Activated T-cell treated with anti-CD3 and anti-CD28 coated beads, Interleukin-2, amount 50 U/mL, for 72 hours (primary cell): ENCODE measurements at places on chromosomes 16 and 17. TPM values are rescaled to one million over a fixed set of nuclear protein-coding genes. Genes with fewer than 3 reads are reported as not detected.

- H3K4me1 ChIP-seq = peaks cover 19% of the 10 kb centered on the region
- H3K4me3 ChIP-seq = no peak overlapping the region
- no peak for DNase-seq
- H3K27me3 ChIP-seq = no peaks in the 10 kb centered on the region
Observed at GRCh38 chr17:75488693-75489510, 26.4 kb downstream of the CASKIN2 start.

CPNE7 gene
- total RNA-seq = 10.9 TPM

DNA sequence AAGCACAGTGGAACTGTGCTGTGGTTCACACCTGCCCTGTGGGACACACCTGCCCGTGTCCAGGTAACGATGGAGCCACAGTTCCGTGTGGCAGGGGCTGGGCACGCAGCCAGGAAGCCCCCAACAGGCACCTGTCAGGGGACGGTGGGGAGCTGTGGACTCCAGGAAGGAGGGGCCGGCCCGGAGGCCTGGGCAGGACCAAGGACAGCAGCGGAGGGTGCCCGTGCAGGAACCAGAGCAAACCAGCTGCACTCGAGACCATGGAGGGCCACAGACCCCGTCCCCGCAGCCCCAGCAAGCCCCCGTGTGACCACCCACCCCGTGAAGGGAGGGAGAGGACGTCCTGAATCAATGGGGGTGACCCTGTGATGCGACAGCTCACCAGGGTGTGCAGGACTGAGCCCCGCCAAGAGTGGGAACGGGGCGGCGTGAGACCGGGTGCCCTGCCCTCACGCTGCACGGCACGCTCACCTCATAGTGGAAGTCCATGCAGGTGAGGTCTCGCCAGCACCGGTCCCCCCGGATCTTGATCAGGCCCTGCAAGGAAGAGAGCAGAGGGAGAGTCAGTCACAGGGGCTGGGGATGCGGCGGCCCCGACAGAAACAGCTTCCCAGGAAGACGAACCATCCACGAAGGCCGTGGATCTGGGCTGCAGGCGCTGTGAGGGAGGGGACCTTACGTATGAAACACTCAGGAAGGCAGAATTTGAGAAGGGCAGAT, 78.1 kb downstream of the LMF1 start:
- H3K36me3 ChIP-seq = no peaks in the 10 kb centered on the region
- no peak overlapping the region for H3K27ac ChIP-seq
- no peak overlapping the region for H3K4me3 ChIP-seq
- no peak for DNase-seq
- H3K4me1 ChIP-seq = no peaks in the 10 kb centered on the region
- no peaks in the 10 kb centered on the region for H3K27me3 ChIP-seq

- no peak overlapping the region for H3K27ac ChIP-seq
- H3K27me3 ChIP-seq = no peaks in the 10 kb centered on the region
- H3K36me3 ChIP-seq = peaks cover 20% of the 10 kb centered on the region
- H3K4me1 ChIP-seq = peaks cover 22% of the 10 kb centered on the region
Observed at GRCh38 chr16:1643521-1643920, 31.4 kb downstream of the CRAMP1 start.

DNA sequence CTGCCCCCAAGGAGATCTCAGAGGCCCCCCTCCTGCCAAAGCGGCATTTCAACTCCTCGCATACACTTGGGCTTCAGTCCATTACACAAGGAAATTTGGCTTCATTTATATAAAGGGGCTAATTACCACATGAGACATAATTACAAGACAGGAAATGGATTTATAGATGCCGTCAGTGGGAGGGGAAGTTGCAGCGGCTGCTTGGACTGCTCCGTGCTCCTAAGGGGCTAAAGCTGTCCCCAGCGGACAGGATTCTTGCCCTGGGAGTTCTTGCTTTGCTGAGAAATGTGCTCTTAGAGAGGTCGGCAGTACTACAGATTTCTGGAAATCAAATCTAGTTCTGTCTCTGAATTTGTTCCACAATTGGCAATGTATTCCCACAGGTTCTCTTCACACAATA, 57.2 kb upstream of the NLK start:
- no peak for DNase-seq
- H3K36me3 ChIP-seq = no peaks in the 10 kb centered on the region
- H3K4me1 ChIP-seq = no peaks in the 10 kb centered on the region
- no peak overlapping the region for H3K4me3 ChIP-seq

KRTAP4-6 gene
- not detected for total RNA-seq

GRCh38 chr17:34511265-34511664, 68.1 kb upstream of the TMEM132E start:
- H3K4me1 ChIP-seq = no peaks in the 10 kb centered on the region
- H3K4me3 ChIP-seq = no peak overlapping the region
- H3K36me3 ChIP-seq = no peaks in the 10 kb centered on the region
- no peak for DNase-seq
- H3K27me3 ChIP-seq = peaks cover 55% of the 10 kb centered on the region

GRCh38 chr17:72715906-72716572, 376.4 kb downstream of the SLC39A11 start:
- H3K4me1 ChIP-seq = peaks cover 42% of the 10 kb centered on the region
- no peaks in the 10 kb centered on the region for H3K27me3 ChIP-seq
- no peak for DNase-seq
- no peak overlapping the region for H3K27ac ChIP-seq

DNA sequence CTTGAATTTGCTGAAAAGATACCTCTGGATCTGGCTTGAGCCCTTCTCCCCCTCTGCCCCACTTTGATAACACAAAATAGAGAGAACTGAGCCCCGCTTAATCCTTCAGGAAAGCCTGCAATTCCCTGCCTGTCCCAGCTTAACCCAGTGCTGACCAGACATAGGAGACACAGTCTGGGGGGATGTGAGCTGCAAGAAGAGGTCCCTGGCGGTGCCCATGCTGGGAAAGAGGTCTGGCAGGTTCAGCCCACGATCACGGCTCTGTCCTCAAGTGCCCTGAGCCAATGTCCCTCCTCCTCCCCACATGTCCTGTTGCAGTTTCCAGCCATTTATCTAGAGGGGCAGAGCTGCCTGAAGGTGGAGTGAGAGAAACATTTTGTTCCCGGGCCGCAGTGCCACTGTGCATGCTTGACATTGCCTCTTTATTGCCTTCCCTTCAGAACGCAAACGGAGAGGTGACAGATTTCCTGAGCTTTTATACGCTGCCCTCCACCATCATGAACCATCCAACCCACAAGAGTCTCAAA, 29.0 kb downstream of the PLCD3 start:
- no peak overlapping the region for H3K27ac ChIP-seq
- peaks cover 8% of the 10 kb centered on the region for H3K36me3 ChIP-seq
- no peaks in the 10 kb centered on the region for H3K4me1 ChIP-seq
- no peaks in the 10 kb centered on the region for H3K27me3 ChIP-seq

DNA sequence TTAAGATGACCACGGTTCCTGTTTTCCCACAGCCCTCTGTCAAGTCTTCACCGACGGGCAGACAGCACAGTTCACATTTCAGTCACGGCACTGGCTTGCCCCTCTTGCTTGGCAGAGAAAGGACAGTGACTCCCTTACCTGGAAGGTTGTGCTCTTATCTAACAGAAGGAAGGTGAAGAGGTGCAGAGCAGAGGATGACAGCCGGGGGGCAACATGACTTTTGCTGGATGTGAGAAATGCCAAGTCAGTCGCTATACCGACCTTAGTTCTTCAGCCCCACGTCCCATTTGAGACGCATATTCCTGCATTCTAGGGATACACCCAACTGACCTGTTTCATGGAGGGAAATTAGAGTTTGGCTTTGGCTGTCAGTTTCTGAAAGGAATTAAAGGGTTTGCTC, 492.3 kb downstream of the NPIPA7 start:
- no peak for DNase-seq
- H3K4me1 ChIP-seq = no peaks in the 10 kb centered on the region
